ENCODE measurements at places on chromosomes 1 and 21. TPM values are rescaled to one million over a fixed set of nuclear protein-coding genes. Genes with fewer than 3 reads are reported as not detected.

GRCh38 chr1:228823200-228823599 is 87.9 kb downstream of the RHOU start:
- no peak for DNase-seq

- DNase-seq, result no peak
These were observed 230.3 kb upstream of the IRF2BP2 start for GRCh38 chr1:234840253-234840652.

DNA sequence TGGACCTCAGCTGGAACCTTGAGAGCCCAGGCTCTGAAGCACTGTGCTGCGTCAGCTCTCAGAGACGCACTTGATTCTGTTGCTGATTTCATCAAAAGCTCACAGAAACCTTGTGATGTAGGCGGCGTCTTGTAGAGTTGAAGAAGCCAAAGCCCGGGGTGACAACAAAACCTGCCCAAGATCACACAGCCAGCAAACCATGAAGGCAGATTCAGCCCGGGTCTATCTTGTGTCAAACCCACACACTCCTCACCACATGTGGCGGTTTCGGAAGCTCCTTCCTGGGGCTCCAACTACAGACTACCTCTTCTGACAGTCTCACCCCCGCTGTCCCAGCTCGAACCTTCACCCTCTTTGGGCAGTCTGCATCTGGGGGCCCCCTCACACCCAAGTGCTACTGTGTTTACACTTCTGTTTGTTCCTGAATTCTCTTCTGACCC is 50.4 kb downstream of the TENT5C start:
- DNase-seq, result no peak

DNA sequence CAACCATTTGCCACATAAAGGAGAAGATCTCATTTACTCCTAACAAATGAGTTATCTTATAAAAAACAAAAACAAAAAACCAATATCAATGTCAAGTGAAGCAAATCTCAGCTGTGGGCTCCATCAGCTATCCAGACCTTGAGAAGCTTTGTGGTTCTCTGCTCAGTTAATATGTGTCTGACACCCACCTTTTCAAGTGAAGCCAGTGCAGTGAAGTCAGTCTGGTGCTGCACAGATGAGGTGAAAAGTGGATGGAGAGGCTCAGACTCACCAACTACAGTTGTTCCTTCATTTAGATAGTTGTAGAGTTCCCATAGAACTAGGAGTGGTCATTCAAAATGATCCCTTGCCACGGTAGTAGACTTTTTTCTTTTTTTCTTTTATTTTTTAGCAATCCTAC is 106.8 kb downstream of the NTNG1 start:
- no peak for DNase-seq

DNA sequence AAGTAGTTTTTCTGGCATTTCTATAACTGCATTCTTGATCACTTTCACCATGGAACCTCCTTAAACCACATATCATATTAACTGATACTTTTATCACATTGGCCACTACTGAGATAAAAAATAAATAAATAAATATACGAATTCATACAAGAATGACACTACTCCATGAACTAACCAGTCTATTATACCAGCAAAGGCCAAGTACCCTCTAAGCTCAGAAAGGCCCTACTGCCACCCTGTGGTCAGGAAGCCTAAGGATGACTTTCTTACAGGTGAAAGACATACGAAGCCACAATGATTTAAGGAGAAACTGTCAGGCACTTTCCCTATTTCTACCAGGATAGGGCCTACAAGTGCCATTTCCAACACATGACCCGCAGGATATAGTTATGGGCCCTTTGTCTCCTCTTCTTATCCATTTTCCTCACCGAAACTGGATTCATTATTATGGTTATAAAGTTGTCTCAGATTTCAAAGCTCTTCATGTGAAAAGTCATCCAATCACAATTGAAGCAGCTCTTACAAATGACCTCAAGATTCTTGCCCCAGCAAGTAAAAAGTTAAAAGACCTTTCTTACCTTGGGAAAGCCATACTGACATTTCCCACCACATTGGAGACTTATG is 23.9 kb downstream of the DNAJC8 start:
- DNase-seq, result peak; percentile 49

GRCh38 chr1:200896531-200897196 is 2.0 kb downstream of the INAVA start:
- DNase-seq, result no peak

DNA sequence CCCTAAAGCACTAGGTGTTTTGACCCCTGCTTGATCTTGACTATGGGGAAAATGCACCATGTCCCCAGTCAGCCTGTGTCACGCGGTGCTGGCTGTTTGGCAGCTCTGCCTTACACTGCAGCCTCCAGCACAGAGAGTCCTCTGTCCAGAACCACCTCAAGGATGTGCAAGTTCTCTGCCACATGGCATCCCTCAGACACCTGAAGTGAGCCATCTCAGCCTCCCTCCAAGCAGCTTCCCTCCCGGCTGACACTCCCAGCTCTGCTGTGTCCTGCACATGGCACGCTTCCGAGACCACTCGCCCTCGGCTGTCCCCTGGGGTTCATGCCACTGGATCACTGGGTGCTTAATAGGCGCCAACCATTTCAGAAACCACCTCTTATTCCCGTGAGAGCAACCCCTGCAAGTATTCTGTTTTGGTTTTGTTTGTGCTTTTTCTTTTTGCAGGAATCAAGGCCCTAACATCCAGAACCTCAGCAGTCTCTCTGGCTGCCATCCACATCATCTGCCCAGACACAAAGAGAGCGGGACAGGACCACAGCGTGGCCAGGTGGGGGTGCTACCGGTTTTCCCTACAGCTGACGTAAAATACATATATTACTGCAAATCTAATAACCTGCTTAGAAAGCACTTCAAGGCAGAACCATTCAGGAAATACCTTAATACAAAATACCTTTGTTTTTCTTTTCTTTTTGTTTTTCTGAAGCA is 45.7 kb downstream of the CAPZB start:
- DNase-seq, result peak; percentile 77

MSH4 gene
- 0.35 TPM for total RNA-seq

MIXL1 gene
- total RNA-seq, result not detected

SSX2IP gene
- total RNA-seq, result 10.0 TPM
